ENCODE measurements at places on chromosomes 2 and 18.

- no peak for DNase-seq
Observed at GRCh38 chr18:66780609-66781008, 176.7 kb upstream of the CDH19 start.

- DNase-seq: no peak
Observed at GRCh38 chr2:26376799-26377198, 24.9 kb upstream of the DRC1 start.

- DNase-seq: no peak
Observed at GRCh38 chr2:20349513-20349921, 1.1 kb downstream of the PUM2 start.

GRCh38 chr18:24063121-24063731 is 48.7 kb downstream of the TTC39C start:
- no peak for DNase-seq

DNA sequence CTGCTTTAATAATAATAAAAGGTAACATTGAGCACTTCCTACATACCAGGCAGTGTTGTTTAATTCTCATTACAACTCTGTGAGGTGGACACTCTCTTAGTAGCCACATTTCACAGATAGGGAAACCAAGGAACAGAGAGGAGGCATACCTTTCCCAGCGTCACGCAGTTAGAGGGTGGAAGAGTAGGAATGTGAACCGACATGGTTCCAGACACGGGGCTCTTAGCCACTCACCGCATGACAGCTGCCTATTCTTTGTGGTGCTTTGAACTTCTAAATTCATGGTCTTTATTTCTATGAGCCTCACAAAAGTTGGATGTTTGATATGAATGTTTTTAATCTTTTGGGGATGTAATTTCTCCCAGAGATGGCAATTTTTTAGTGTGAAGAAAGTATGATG is 76.0 kb downstream of the OSBPL6 start:
- DNase-seq: no peak

Measured in stimulated activated CD8-positive, alpha-beta memory T cell treated with anti-CD3 and anti-CD28 coated beads, Interleukin-15, amount 100 ng/mL, for 48 hours (primary cell).